ENCODE measurements at places on chromosomes 16 and 17.
A peak's percentile ranks its signal among the peaks of the same experiment; 100 is the strongest.

GRCh38 chr16:48899500-48899899 is 289.5 kb upstream of the N4BP1 start:
- no peak for DNase-seq

GRCh38 chr17:81932333-81932983 is 4.6 kb downstream of the PYCR1 start:
- DNase-seq = no peak

DNA sequence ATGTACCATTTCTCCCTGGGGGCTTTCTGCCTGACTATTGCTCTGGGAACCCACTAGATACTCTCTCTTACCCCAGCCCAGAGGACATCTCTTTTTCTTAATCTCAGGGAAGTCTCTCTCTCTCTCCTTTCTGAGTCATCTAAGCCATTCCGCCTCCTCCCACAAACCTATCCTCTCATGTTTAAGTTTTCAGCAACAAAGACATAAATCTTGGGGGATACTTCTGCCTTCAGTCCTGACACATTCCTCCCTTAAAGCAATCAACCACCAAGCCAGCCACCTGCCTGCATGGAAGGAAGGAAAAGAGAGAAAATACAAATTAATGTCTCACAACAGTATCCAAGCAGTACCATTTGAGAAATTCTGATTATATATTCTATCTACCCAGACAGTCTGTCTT is 128.8 kb downstream of the HS3ST2 start:
- peak; percentile 46 for DNase-seq

GRCh38 chr17:51029142-51029541 is 91.5 kb downstream of the SPAG9 start:
- DNase-seq = no peak

- DNase-seq = no peak
Observed at GRCh38 chr16:19382084-19382801, 35.4 kb upstream of the TMC5 start.

DNA sequence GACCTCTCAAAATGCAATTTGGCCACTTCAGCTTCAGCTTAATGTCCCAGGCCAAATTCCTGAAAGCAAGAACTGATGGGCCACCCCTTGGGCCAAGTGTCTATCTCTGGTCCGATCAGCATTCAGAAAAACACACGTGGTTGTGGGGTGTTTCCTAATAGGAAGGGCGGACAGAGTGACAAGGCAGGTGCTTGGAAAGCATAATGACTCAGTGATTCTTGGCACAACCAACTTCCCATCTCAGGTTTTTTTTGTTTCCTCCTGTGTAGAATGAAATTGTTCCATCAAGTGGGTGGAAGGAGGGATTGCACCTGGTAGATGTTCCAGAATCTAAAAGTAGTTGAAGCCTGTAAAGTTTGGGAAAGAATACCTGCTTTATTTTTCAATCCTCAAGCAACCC is 155.6 kb downstream of the HS3ST2 start:
- no peak for DNase-seq
